ENCODE measurements at places on chromosomes 3 and 15. TPM values are rescaled to one million over a fixed set of nuclear protein-coding genes. Genes with fewer than 3 reads are reported as not detected.

Gene CCDC9B
- total RNA-seq = 4.0 TPM

DNA sequence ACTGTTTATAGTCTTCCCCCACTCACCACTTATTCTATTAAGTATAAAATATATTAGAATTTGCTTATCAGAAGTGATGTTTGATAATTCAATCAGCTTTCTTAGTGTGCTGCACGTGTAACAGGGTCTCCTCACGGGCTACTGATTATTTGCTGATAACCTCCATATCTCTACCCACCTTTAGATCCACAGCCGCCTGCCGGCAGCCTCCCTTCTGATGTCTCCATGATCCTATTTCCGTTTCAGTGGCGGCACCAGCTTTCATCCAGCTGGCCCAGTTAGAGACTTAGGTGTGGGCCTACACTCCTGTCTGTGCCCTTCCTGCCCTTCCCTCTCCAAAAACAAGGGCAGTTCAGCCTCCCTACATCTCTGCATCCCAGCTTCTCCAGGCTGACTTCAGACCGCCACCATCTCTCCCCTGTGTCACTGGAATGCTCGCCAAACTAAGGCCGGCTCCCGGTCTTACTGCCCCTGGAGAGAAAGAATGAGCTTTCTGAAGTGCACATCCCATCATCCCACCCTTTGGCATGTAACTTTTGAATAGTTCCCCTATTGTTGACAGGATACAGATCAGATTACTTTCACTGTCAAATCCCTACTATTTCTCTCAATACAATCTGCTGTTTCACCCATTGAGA lies 76.6 kb upstream of the PRTG start:
- H3K27me3 ChIP-seq = no peaks in the 10 kb centered on the region
- H3K4me3 ChIP-seq = no peak overlapping the region
- H3K36me3 ChIP-seq = no peaks in the 10 kb centered on the region

DNA sequence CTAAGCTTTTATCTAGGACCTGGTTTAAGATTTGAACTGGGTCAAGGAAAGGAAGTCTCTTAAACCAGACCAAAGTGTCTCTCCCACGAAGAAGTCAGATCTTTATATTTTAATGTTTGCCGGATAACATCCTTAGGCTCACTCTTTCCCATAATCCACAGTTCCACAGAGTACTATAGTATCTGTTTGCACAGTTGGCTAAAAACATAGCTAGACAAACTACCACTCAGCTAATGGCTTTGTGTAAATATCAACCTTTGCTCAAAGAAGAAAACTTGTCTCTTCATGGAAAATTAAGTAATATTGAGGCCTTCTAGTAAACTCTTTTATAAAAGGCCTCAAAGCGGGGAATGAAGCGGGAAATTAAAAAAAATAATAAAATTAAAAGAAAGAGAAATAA lies 13.5 kb upstream of the SLC9C1 start:
- DNase-seq = no peak
- H3K4me3 ChIP-seq = no peak overlapping the region
- no peaks in the 10 kb centered on the region for H3K27me3 ChIP-seq
- no peaks in the 10 kb centered on the region for H3K4me1 ChIP-seq

Gene KLHL40
- total RNA-seq = not detected

GRCh38 chr15:67134067-67134838 lies 68.9 kb downstream of the SMAD3 start:
- no peaks in the 10 kb centered on the region for H3K27me3 ChIP-seq
- H3K4me1 ChIP-seq = peaks cover 14% of the 10 kb centered on the region
- no peak overlapping the region for H3K4me3 ChIP-seq
- DNase-seq = no peak
- no peaks in the 10 kb centered on the region for H3K36me3 ChIP-seq
- peak overlapping the region; percentile 82 for H3K27ac ChIP-seq

DNA sequence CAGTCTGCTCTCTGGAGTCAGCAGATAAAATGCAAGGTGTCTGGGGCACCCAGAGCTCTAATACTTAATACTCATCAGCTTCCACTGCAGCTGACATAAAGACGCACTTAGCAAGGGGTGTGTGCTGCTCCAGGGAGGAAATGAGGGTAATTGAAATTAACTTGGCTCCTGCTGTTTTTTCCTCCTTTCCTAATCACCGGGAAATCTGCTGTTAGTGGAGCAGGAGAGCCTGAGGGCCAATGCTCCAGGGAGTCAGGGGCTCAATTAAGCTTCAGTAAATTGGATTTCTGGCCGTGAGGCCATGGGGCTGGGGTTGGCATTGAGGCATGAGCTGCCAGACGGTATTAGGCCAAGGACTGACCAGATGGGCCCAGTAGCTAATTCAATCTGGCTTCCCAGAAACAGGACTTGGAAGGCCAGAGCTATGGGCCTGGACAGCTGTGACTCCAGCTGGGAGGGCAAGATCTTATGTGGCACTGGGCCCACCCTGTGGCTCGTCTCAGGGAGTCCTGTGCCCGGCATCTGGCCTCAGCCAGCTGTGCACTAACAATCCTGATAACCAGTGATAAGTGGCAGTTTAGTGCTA lies 30.7 kb upstream of the CHRNB4 start:
- no peak overlapping the region for H3K4me3 ChIP-seq
- no peaks in the 10 kb centered on the region for H3K36me3 ChIP-seq
- H3K27ac ChIP-seq = no peak overlapping the region
- no peaks in the 10 kb centered on the region for H3K27me3 ChIP-seq

Gene ILDR1
- total RNA-seq = not detected

Gene SYNPR
- total RNA-seq = not detected

DNA sequence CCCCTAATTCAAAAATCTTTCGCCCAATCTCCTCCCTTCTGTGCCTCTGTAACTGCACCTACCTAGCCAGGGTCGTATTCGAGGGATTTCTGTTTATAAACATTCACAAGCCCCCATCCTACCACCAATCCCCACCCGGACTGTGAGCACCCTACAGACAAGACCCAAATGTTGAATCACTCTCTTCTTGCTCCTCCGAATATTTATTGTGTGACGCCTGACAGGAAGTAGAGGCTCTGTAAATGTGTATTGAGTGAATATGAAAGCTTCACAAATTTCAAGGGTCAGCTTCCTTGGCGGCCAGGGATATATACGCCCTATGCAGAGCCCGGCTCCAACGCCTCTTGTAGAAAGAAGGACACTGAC lies 1.6 kb downstream of the BDH1 start:
- no peaks in the 10 kb centered on the region for H3K36me3 ChIP-seq
- peak overlapping the region; percentile 95 for H3K27ac ChIP-seq
- DNase-seq = no peak
- no peaks in the 10 kb centered on the region for H3K4me1 ChIP-seq

- H3K36me3 ChIP-seq = no peaks in the 10 kb centered on the region
- H3K27me3 ChIP-seq = no peaks in the 10 kb centered on the region
- DNase-seq = no peak
- H3K4me1 ChIP-seq = peaks cover 42% of the 10 kb centered on the region
- no peak overlapping the region for H3K4me3 ChIP-seq
These were observed 75.8 kb downstream of the CPN2 start for GRCh38 chr3:194275291-194275690.

GRCh38 chr3:9951962-9952805 lies at the start of gene PRRT3:
Gene PRRT3, minus strand, starts transcription at chr3:9952408. Its CDS starts 2,293 bp downstream, at chr3:9950115.
- no peak within 1 kb of the TSS for H3K27ac ChIP-seq
- H3K27me3 ChIP-seq = no peaks in the 10 kb centered on the region
- H3K4me3 ChIP-seq = peak within 1 kb of the TSS; percentile 47
- no peaks in the 10 kb centered on the region for H3K4me1 ChIP-seq
- no peak for DNase-seq

Gene FOXL2NB
- 0.33 TPM for total RNA-seq

Gene VIPR1
- 40.2 TPM for total RNA-seq

Data from breast epithelium (tissue), 4 donors.